C1 segment of cervical spinal cord (tissue), 14 donors: ENCODE measurements at places on chromosomes 12 and 14.

- DNase-seq = no peak
Observed at GRCh38 chr14:43540948-43541347, 966.1 kb downstream of the FSCB start.

DNA sequence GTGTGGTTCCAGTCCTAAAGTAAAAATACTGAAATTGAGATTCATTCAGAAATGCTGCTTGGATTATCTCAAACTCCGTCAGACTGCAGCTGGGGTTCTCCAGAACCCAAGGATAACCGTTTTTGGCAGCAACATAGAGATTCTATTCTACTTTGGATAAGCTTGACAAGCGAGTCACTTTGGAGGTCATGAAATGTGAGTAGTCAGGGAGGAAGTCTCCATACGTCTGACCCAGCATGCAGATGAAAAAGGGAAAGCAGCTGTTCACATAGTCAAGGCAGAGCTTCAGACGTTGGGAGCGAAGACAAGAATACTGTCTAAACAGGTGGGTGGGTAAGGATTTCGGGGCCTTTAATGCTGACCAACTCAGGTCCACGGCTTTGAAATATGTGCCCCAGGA is 14.9 kb upstream of the HSP90B1 start:
- no peak for DNase-seq

DNA sequence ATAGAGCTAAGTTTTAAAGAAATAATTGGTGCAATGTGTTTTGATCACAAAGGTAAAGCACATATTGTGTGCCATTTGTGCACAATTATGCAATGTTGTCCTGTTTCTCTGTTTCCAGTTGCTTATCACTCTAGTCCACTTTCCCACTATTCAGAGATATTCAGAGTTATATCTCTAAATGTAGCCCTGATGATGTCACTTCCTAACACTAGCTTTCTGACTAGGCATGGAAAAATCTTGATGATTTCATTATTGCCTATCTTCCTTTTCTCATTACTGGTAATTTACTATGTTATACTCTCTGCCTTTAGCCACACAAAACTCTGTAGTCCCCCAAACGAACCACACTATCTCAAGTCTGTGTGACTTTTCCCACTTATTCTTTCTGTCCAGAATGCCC is 221.2 kb downstream of the TRHDE start:
- DNase-seq = no peak

DNA sequence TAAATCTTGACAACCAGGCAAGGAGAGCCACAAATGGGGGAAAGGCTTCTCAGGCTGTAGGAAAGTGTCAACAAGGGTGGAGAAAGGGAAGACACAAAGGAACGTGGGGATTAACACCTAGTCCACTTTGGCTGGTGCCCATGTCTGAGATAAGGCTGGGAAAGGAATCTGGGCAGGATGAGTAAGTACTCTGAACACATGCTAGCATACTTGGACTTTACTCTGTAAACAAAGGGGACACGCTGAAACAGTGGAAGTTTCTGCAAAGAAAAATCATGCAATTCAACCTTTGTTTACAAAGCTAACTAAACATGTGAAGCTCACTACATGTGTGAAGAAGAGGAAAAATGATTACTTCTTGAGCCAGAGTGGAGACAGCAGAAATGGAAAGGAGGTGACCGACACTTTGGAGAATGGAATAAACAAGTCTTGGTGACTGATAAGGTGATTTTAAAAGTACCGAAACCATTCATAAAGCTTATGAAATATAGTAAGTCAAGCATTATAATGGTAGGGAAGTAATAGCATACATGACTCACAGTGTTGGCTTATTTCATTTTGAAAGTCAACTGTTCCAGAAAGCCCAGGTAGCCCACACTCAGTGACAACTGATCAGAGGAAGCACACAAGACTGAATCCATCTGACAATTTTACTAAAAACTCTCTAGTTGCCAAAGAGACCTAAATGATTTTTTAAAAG is 13.2 kb downstream of the CPNE8 start:
- DNase-seq = no peak

DNA sequence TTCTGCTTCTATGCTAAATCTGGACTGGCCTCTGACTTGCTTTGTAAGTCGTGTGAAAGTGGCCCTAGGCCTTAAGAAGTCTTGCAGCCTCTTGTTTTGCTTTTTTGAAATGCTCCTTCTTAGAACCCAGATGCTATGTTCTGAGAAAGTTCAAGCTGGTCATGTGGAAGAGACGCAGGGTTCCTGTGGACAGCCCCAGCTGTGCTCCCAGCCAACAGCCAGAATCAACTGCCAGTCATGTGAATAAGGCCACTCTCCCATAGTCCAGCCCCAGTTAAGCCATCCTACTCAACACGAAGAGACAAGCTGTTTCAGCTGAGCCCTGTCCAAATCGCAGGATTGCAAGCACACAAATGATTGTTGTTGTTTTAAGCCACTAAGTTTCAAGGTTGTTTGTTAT is 37.3 kb upstream of the TBPL2 start:
- no peak for DNase-seq

DNA sequence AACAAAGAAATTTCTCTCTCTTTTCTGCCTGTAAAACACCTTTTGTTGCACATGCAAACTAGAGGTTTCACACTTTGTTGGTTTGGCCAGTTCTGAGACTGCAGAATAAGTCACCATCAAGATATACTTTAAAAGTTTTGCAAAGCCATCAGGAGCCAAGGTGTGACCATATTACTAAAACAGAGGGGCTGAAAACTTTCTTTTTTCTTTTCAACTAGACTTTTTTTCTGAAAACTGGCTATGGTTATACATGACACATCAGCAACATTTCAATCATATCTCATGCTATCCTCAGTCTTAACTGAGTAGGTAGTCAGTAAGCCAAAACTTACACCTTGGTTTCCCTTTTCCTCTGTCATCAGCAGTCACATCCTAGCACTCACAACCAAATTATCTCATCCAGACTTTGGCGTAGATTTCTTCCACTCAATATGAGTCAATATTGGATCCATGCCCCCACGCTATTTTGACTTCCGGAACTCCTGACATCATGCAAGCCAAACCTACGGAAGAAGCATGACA is 4.1 kb upstream of the IFNG start:
- no peak for DNase-seq

DNA sequence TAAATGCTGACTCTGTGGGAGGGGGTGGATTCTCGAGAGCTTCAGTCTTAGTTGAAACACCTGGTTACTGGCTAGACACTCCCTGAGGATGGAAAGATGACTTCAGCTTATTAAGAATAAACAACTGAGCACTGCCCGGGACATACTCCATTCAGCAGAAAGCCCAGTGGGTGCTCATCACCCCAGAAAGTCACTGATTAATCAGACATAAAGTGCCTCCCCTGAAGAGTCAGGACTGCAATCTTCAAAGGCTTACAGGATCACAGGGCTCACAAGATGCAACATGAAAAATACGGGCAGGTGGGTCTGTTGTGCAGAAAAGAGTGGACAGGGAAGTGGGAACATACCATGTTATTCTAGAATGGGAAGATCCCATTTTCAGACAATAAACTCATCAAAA is 207.0 kb downstream of the CALM1 start:
- no peak for DNase-seq

DNA sequence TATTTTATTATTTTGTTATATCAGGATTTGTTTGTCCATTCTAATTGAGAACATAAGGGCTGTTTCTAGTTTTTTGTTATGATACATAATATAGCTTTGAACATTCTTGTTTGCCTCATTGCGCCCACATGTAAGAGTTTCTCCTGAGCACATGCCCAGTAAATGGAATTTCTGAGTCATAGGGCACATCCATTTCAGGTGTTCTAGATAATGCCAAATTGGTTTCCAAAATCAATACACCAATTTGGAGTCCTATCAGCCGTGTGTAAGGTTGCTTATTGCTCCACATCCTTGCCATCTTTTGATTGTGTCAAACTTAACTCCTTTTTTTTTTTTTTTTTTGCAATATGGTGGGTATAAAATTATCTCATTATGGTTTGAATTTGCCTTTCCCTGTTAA is 97.9 kb upstream of the RESF1 start:
- DNase-seq = no peak

GRCh38 chr12:111653596-111653995 is 32.2 kb downstream of the BRAP start:
- no peak for DNase-seq

GRCh38 chr14:104528496-104528895 is 51.1 kb upstream of the C14orf180 start:
- DNase-seq = no peak

- no peak for DNase-seq
Observed at GRCh38 chr12:49348781-49349180, 2.1 kb downstream of the DNAJC22 start.

DNA sequence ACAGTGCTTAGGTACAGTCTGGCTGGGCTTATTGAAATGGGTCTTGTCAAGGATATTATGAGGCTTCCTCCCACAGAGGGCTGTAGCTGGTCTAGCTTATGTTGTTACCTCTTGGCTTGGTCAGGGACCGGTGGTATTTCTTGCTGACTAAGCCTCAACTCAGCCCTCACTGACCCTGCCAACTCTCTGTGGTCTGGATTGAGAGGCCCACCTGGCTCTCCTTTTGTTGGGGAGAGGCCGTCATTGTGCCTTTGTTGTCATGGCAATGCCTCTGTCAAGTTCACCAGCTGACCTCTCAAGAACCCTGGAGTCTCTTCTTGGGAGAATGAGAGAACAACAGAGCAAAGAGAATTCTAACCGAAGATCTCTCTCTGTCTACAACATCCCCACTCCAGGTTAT is 245.6 kb upstream of the NPAS3 start:
- no peak for DNase-seq

DNA sequence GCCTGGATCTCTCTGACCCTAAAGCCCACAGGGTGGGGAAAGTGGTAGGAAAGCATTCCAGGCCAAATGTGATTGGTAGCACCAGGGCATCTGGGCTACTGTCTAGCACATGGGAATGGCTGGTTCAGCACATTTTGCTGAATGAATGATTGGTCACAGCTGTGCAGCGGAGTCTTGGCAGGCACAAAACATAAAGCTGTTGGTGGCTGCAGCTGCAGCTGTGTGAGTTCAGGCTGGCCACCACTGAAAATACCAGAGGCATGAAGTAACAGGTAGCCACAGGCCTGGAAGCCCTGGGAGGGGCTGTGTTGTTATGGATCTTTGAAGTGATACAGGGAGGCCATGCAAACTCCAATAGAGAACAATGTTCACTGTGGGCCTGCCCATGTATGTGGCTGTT is 72.7 kb downstream of the MYRFL start:
- DNase-seq = no peak

- no peak for DNase-seq
Observed at GRCh38 chr12:54870617-54871016, 16.3 kb downstream of the MUCL1 start.

DNA sequence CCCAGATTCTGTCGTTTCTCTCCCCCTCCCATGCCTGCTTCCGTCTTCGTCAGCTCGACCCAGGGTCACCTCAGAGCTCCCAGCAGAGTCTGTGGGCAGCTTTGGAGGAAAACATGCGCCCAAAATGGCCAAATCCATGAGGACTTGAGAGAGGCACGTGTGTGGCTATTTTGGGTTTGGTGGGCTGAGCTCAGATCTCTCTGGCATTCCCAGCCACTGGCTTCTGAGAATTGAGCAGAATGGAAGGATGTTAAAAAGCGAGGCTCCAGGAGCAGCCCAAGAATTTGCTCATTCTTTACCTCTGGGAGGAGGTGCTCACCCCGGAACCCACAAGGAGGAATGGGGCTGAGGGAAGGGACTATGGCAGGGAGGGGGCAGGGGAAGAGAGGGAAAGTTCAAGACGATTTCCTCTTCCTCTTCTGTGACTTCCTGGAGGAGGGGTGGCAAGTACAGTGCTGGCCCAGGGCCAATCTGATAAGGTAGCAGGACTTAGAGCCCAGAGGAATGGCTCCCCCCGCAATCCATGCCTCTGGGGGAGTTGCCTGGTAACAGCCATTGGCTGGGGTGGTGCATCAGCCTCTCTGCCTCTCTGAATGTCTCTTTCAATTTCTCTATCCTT is 20.1 kb downstream of the TSPAN9 start:
- no peak for DNase-seq

GRCh38 chr12:66304296-66304900 is 2.1 kb downstream of the HELB start:
- no peak for DNase-seq

DNA sequence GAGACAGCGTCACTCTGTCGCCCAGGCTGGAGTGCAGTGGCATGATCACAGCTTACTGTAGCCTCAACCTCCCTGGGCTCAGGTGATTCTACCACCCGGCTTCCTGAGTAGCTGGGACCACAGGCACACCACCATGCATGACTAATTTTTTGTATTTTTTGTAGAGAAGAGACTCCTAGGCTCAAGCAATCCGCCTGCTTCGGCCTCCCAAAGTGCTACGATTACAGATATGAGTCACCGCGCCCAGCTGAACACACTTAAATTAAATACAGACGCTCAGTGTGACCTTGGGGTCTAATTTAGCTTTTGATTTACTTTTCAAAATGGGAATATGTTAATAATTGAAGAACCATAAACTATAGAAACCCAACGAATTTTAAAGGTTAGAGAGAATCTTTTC is 77.2 kb downstream of the C2CD5 start:
- no peak for DNase-seq

DNA sequence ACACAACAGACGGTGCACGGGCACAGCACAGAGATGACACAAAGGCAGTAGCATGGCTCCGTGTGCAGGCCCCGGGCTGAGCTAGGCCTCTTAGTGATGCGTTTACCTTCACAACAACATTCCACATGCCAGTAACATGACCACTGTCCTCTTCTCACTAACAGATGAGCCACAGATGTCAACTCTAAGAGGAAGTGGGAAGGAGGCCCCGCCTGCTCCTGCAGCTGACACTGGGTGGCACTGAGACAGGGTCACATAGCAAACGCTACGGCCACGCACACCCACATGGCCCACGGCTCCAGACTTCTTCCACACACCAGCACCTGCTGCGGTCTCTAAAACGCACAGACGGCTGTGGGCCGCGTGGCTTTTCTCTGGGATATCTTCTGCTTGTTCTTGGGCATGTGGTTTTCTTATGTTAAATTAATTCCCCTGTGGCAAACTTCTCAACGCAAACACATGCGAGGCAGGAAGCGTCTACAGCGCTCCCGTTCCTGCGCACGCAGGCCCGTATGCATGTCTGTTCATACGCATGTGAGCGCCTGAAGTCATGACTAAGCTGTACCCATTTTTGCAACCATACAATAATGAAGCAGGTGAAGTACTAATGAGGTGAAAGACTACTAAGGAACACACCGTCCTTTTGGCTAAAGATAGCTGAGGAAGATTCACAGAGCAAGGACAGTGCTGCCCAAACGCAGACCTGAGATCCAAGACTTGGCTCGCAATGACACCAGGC is 26.8 kb downstream of the AMN start:
- no peak for DNase-seq

- no peak for DNase-seq
Observed at GRCh38 chr12:21852251-21852650, 77.7 kb upstream of the KCNJ8 start.

DNA sequence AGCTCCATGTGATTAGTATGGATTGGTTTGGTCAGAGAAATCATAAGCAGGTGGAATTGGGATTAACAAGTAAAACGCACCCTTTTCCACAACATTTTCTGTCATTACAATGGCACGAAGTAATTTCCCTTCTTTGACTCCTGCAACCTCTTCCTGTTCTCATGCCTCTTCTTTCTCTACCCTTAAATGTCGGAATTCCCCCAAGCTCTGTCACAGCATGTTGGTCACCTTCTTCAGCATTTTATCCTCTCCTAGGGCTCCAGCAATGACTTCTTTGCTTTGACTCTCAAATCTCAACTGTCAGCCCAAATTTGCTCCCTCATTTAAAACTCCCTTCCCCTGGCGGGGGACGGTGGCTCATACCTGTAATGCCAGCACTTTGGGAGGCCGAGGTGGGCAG is 5.3 kb upstream of the GRIP1 start:
- DNase-seq = no peak
